Frontal cortex (tissue), 4 donors: ENCODE measurements at places on chromosomes 7 and 10. TPM values are rescaled to one million over a fixed set of nuclear protein-coding genes. Genes with fewer than 3 reads are reported as not detected.

Gene LHFPL3
- 24.1 TPM for total RNA-seq

Gene LRRN3
- 153 TPM for total RNA-seq

Gene LIPK
- not detected for total RNA-seq

Gene FAM25G
- not detected for total RNA-seq

Gene SPAM1
- not detected for total RNA-seq

DNA sequence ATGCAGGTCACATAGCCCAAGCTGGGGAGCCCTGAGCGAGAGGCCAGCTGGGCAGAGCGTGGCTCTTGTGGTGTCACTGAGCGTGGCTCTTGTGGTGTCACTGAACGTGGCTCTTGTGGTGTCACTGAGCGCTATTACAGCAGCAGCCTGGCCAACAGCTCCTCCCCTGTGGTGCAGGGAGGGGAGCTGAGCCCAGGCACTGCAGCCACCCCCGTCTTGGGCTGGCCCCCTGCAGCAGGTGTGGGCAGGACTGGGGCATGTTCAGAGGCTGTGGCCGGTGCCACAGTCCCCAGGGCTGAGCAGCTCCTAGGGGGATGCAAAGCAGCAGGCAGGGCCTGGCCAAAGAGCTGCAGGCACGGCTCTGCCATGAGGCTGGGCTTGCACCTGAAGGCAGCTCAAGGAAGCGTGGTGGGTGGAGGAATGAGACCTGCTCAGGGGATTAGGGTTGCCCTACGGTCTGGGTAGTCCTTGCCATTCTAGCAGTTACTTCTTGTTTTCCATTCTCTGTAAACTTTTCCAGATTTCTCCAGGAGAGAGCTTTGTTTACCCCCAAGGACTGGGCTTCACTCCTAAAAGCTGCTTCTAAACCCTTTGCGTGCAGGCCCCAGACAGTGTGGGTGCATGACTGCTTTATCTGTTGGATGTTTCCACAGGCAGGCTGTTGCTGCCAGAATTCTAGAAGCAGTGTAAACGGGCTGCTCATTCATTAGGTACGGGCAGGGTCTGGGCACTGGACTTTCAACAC is 29.2 kb downstream of the ZNF783 start:
- DNase-seq = no peak

DNA sequence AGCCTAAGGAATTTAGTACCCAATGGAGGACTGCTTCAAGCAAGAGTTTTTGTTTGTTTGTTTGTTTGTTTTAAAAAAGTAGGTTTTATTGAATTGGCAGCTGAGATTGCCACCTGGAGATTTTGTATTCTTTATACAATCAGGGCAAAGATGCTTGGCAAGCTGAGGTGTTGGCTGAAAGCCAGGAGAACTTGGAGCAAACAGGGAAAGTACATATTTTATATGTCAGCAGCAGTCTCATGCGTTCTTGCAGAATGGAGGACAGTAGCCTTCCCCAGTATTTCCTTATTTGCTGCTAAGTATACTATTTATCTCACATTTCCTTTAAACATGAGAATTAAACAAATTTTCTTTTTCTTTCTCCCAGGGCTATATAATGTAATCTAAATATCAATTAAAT is 22.6 kb upstream of the ICA1 start:
- no peak for DNase-seq

- DNase-seq = no peak
Observed at GRCh38 chr10:74282151-74282847, 131.3 kb downstream of the ADK start.

GRCh38 chr7:127413962-127414361 is 21.5 kb upstream of the ZNF800 start:
- no peak for DNase-seq

DNA sequence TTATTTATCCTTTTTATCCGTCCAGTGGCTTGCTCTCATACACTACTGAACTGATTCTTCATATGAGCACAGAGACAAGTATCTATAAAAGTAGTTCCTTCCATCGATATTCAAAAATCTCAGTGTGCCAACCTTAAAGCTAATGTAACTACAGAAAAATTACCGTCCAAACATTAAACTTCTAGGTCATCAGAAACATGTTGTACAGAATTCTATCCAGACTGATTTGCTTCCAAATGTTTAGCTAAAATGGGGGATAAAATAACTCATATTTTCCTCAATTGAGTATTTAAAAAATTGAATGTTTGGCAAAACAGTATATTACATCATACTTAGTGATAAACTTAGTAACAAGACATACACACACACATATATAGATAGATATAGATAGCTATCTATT is 584.7 kb upstream of the SEMA3D start:
- DNase-seq = no peak

DNA sequence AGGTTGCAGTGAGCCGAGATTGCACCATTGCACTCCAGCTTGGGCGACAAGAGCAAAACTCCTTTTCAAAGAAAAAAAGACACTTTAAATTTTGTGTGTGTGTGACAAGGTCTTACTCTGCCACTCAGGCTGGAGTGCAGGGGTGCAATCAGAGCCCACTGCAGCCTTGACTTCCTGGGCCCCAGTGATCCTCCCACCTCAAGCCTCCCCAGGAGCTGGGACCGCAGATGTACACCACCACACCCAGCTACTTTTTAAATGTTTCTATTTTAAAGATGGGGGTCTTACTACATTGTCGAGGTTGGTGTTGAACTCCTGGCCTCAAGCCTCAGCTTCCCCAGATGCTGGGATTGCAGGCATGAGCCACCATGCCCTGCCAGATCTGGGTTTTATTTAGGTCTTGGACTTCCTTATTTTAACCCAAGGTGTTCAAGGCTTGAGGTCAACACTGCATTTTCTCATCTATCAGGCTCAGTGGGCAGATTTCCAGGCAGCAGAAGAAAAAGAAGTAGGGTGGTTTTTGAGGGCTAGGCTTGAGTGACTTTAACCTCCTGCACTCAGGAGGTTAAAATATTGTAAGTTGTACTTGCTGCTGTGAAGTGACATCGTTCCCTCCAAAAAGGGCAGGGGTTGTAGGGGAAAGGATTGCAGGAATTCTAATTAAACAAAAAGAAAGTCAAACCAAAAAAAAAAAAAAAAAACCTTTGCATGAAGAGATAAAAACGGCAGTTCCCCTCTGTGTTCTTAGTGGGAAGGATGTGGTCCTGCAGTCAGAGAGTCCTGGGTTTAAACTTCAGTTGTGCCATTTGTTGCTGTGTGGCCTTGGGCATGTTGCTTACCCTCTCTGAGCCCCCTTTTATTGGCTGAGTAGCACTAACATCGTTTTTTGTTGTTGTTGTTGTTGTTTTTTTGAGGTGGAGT is 71.5 kb downstream of the CARD11 start:
- no peak for DNase-seq

DNA sequence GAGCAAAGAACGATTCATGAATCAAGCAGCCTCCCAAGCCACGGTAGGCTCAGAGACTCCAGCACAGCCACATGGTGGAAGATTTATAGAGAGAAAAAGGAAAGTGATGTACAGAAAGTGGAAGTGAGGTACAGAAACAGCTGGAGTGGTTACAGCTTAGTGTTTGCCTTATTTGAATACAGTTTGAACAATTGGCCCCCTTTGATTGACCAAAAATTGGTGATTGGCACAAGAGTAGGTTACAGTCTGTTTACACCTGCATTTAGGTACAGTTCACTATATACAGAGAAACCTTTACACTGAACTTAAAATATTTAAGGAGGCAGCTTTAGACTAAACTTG is 136.4 kb upstream of the ASAH2 start:
- no peak for DNase-seq
